HT1080 (cell line): ENCODE measurements at places on chromosomes 3 and 15. TPM values are rescaled to one million over a fixed set of nuclear protein-coding genes. Genes with fewer than 3 reads are reported as not detected.

DNA sequence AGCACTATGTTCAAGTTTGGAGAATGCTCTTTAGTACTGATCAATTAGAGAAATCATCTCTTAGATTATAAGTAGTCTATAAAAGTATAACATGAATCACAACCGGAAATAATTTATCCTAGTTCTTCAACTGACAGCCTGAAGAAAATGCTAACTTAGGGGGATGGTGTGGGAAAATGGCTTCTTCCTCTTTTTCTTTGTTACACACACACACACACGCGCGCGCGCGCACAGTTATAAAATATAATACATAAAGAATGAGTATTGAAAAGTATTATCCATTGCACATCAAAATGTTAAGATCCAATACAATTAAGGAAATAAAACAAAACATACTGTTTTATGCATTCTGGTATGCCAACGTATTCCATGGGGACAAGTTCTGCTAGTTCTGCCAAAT lies 11.2 kb upstream of the GTF2A2 start:
- no peak for DNase-seq

GRCh38 chr15:95894407-95894956 lies 436.0 kb upstream of the NR2F2 start:
- DNase-seq, result no peak

DNA sequence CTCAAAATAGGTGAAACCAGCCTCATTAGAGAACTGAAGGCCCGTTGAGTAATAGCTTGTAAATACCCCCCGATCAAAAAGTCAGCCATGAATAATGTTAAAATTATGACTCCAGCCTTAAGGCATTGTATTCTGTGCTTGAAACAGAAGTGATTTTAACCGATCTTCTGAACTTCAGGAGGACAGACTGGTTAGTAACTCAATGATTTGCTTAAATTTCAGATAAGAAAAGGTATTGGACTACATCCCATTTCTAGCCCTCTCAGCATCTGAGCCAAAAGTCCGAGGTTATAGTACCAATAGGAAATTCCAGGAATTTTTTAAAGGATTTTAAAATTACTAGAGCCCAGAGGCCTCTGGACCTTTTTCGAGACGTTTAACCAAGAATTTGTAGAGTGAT lies 67.7 kb upstream of the FGF12 start:
- no peak for DNase-seq

DNA sequence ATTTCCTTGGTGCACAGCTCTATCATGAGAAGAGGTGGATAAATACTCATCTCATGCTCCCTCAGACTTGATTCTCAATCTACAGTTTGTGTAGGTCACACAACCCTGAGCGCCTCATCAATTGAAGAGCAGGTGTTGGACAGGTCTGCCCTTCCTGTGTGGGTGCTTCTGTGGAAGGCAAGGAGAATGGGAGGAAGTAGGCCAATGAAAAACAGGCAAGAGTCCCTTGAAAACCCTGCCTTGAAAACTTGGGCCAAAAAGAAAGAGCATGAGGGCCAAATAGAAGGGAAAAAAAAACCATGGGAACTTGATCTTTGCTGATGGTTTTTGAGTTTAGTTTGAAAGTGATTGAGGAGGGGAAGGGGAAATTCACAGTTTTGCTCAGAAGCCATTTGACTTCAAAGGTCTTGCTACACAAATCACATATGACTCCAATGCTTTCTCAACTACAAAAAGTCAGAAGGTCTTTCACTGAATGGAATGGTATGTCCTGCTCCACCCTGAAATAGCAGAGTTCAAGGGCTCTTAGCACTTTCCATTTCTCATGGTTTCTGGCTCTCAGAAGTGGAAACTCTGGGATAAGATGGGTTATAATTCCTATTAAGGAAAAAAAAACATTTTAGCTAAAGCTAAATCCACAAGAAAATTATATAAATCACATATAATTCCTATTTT lies 37.2 kb upstream of the TM4SF1 start:
- DNase-seq, result no peak

DNA sequence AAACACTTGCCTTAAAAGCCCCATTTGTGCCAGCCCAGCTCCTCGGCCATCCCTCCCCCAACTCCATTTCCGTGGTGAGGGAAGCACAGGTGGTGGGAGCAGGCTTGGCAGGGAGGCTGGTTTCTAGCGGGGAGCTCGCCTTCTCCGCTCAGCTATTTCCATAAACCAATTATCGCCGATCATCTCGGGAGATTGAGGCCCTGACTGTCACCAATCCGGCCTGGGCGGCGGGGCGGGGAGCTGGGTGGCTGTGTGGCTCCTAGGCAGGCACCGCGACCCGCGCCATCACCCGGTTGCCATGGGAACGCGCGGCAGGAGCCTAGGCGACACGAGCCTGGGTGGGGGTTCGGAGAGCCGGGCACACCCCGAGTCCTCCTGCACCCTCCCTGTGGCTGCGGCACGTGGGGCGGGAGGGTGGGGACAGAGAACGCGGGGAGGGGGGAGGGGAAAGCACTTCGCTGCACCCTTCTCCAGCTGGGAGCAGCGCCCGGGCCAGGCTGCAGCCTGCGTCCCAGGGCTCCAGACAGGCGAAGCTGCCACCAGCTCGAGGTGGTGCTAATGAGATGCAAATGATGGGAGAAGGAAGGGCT lies 9.3 kb downstream of the CCDC33 start:
- no peak for DNase-seq

DNA sequence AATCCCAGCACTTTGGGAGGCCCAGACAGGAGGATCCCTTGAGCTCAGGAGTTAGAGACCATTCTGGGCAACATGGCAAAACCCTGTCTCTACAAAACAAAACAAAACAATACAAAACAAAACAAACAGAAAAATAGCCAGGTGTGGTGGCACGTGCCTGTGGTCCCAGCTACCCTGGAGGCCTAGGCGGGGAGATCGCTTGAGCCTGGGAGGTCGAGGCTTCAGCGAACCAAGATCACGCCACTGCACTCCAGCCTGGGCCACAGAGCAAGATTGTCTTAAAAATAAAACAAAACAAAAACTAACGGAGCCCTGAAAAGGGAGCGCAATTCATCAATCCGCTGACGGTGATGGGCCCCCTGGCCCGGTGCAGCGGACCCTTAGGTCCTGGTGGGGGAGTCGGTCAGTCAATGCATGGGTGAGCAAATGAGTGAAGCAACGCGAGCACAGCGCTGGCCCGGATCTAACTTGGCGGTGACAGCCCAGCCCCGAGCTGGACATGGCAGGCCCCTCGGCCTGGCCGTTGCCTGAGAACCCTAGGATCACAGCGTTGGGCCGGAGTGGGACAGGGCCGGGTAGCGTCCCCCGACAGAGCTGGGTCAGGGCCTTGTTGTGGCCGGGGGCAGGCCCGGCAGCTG lies 52.4 kb upstream of the BLM start:
- DNase-seq, result no peak

DNA sequence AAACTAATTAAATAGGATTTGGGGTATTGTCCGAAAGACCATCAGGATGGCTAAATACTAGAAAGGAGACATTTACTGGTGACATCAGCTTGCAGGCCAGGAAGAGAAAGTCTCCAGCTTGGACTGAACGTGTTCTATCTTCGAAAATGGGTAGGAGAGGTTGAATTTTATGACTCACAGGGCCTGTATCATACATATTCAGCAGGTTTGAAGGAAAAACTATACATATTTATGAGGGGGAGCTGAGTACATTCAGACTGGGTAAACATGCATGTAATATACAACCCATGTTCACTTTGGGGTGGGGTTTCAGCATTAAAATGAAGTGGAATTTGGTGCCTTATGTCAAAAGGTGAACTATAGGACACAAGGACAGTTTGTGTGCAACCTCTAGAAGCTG lies 129.3 kb upstream of the CRBN start:
- no peak for DNase-seq

GRCh38 chr3:23861689-23862088 lies 55.1 kb downstream of the NKIRAS1 start:
- DNase-seq, result no peak

GRCh38 chr15:62457100-62457499 lies 292.0 kb upstream of the C2CD4B start:
- DNase-seq, result no peak

DNA sequence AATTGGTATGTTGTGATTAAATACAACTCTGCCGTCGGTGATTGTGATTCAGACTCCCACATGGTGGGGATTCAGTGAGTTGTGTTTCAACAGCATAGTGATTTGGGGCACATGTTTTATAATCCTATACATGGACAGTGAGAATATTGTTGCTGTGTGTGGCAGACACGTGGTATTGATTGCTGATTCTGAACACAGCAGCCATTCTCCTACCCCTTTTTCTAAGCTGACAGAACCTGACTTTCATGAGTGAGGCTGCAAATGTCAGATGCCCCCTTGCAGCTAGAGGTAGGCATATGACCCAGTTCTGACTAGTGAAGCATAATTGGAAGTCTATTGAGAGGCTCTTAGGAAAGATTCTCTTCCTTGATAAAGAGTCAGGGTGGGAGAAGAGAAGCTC lies 155.0 kb upstream of the STRIT1 start:
- no peak for DNase-seq

GRCh38 chr3:148940983-148941382 lies 50.4 kb upstream of the GYG1 start:
- no peak for DNase-seq

- DNase-seq, result no peak
Measured at GRCh38 chr15:31390777-31391486, 64.3 kb downstream of the KLF13 start.

DNA sequence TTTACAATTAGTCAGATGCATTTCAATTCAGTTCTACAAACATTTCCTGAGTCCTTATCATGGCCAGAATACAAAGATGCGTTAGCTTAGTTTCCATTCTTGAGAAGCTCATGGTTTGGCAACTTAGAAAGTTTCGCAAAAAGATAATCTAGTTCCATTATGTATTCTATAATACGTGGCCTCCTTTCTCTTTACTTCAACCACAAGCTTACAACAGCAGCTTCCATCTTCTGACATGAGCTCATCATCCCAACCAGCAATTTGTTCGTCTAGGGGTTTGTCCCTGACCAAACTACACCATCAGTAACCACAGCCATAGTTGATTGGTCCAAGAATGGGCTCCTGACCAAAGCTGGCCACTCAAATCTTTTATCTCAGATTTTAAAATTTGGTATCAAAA lies 267.6 kb upstream of the TBC1D5 start:
- DNase-seq, result no peak

DNA sequence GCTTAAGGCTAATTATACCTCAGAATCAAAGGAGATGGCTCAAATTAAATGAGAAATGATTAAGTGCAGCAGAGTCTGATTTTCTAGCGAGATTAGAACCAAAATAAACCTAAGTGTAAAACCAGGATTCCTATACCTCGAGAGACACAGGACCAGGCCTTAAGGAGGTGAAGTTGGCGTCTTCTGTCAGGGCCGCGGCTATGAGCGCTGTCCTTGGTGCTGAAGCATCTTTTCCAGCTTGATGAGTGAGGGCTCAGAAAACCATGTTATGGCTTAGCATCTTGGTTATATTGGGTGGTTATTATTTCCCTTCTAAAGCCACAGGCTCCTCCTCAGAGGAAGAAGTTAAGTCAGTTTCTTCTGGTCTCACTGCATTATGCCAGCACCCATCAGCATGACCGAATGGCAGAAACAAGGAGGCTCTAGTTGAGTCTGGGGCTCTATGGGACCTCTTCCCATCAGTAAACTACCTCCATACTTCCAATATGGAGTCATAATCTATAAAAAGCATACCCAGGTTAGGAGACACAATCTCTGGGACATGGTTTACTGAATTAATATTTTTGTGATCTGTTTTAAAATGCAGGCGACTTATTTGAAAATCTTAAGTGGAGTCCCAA lies 120.1 kb upstream of the NMNAT3 start:
- DNase-seq, result peak; percentile 47

DNA sequence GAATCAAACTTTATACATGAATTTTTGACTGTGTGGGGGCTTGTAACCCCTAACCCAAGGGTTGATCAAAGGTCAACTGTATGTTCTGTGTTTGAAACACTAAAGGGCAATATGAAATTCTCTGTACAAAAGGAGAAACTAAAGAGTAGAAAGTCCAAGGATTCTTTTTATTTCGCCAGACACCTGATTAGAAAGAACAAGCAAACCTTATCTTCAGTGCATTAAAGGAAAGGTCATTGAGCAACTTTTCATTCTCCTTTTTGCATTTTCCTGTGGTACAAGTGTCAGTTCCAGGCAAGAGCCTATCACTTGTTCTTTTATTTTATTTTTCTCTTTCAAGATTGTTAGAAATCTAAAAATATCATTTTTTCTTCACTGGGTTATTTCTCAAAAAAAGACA lies 430.1 kb upstream of the EPHA3 start:
- no peak for DNase-seq

- no peak for DNase-seq
Measured at GRCh38 chr3:148914936-148915690, 50.0 kb downstream of the CPA3 start.

- no peak for DNase-seq
Measured at GRCh38 chr3:79985816-79986215, 218.0 kb upstream of the ROBO1 start.

GRCh38 chr15:89155122-89155521 lies 66.3 kb downstream of the RLBP1 start:
- no peak for DNase-seq

DNA sequence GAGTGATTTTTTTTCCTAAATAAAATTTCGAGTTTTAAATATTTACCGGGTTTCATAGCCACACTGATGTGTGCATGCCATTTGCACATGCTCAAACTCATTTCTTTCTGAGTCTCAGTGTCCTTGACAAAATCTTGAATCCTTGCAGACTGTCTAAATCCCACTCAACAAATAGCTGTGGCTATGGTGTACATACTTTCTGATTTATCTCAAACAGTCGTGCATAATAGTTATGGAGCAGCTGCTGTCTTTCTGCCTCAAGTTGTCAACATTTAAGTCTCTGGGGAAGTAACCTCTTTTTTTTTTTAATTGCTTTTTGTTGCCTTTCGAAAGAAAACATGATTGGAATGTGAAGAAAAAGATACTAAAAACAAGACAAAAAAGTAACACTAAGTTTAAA lies 52.8 kb upstream of the UTS2B start:
- DNase-seq, result no peak

The RTP4 gene
- 0.26 and 0.60 TPM in 2 replicates for total RNA-seq

The BRK1 gene
- total RNA-seq, result 103 and 112 TPM in 2 replicates

The PRTG gene
- total RNA-seq, result 3.3 and 8.4 TPM in 2 replicates

The ADCY5 gene
- total RNA-seq, result 0.30 and 1.7 TPM in 2 replicates

The CEMIP gene
- 1.7 and 2.3 TPM in 2 replicates for total RNA-seq

The EPHB3 gene
- 0.94 and 1.00 TPM in 2 replicates for total RNA-seq

The ANKUB1 gene
- not detected in 2 replicates for total RNA-seq

The ZBBX gene
- 0.30 TPM in 1 of 2 replicates, not detected in the other for total RNA-seq

The SLC22A13 gene
- 0.07 TPM in 1 of 2 replicates, not detected in the other for total RNA-seq

The CACNA2D2 gene
- total RNA-seq, result 0.56 TPM in 1 of 2 replicates, not detected in the other

The WNT5A gene
- total RNA-seq, result 5.8 and 9.9 TPM in 2 replicates

The ARPP21 gene
- not detected in 2 replicates for total RNA-seq

The GUCA1C gene
- not detected in 2 replicates for total RNA-seq

The NPAP1 gene
- not detected in 2 replicates for total RNA-seq
